ENCODE measurements at places on chromosomes 6 and 20.
A peak's percentile ranks its signal among the peaks of the same experiment; 100 is the strongest.

DNA sequence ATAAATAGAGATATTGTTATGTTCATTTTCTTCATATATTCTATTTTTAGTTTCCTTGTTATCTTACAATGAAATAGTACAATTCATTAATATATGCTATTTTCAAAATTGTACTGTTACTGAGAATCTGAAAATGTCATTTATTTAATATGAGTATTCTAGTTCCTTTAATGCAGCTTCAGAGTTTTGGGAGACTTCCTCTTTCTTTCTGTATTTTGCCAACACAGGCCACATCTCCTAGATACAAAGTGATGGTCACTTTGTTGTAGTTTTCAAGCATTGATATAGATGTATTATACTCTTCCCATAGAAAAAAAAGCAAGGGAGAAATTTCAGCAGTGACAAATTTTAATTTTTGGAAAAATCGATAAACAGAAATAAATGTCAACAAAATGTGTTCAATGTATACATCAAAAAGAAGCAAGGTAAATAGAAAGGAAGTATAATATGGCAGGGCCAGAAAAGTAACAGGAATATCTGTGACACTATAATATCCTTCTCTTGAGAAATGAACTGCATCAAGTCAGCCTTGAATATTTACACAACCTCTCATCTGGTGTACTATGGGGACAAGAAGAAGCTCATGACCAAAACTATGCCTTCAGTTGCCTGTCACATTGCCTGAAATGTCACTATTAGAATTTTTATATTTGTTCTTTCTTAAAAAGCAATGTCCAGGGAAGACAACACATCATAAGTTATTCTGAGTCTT lies 396.0 kb downstream of the TBC1D32 start:
- DNase-seq: no peak

DNA sequence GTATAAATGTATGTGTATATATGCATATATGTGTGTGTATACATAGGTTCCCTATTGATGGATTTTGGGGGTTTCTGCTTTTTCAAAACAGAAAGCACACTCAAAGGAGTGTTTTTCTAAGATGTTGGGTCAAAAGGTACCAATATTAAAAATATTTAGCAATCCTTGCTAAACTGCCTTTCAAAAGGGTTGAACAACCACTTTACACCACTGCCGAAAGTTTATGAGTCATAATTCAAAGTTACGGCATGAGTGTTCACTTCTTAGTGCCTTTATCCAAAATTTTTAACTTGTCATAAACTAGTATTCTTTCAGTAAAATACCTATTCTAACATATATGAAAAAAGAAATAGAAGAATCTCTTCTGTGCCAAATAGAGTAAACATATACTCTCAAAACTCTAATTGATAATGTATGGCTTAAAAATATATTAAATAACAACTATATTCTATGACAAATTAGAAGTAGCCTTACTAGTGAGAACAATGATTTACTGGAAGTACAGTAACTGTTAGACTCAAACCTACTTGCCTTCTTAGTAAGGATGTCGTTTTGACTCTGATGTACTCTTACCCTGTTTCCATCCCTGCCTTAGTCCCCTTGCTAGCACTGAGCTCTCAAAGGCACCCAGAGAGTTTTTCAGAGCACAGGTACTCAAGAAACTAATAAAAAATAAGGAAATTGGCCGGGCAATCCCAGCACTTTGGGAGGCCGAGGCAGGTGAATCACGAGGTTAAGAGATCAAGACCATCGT lies 136.1 kb downstream of the INSM1 start:
- DNase-seq: no peak

GRCh38 chr6:137827977-137828810 lies 38.9 kb upstream of the TNFAIP3 start:
- peak; percentile 28 for DNase-seq

- peak; percentile 9 for DNase-seq
Measured at GRCh38 chr6:150395388-150396009, 26.7 kb downstream of the IYD start.

GRCh38 chr6:147081076-147081609 lies 123.1 kb upstream of the STXBP5 start:
- no peak for DNase-seq

DNA sequence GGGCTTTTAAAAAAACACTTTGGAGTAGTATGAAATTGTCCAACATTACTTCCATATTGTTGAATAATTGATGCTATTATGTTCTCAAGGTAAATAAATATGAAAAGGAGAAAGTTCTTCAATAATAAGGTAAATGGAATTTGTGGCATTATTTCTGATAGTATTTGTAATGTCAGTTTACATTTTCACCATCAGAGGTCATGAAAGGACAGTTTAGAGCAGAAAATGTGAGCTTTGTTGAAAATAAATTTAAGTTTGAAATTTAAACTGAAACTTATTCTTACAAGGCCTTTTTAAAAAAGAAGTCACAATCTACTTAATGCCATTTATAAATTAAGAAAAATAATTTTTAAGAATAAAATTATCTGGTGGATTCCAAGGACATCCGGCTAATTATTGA lies 15.8 kb upstream of the CEP162 start:
- DNase-seq: no peak

GRCh38 chr6:7866526-7866925 lies 44.1 kb downstream of the TXNDC5 start:
- DNase-seq: no peak

DNA sequence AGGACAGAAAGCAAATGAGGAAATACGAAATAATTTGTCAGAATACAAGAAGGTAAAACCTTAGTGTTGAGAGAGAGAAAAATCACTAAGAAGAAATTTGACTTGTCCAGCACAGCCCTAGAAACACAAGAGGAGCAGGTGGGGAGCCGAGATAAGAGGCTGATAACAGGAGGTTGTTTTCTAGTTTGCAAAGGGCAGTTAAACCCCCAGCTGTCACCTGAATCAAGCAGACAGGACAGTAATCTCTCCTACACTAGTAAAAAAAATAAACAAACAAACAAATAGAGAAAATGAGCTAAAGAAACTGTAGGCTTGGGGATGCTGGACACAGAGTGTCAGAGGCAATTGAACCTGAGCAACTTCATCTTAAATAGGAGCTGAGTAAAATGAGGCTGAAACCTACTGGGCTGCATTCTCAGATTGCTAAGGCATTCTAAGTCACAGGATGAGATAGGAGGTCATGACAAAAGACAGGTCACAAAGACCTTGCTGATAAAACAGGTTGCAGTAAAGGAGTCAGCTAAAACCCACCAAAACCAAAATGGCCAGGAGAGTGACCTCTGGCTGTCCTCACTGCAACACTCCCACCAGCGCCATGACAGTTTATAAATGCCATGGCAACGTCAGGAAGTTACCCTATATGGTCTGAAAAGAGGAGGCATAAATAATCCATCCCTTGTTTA lies 40.4 kb downstream of the FAM184A start:
- no peak for DNase-seq

GRCh38 chr6:11609324-11610071 lies 71.9 kb downstream of the TMEM170B start:
- DNase-seq: no peak

DNA sequence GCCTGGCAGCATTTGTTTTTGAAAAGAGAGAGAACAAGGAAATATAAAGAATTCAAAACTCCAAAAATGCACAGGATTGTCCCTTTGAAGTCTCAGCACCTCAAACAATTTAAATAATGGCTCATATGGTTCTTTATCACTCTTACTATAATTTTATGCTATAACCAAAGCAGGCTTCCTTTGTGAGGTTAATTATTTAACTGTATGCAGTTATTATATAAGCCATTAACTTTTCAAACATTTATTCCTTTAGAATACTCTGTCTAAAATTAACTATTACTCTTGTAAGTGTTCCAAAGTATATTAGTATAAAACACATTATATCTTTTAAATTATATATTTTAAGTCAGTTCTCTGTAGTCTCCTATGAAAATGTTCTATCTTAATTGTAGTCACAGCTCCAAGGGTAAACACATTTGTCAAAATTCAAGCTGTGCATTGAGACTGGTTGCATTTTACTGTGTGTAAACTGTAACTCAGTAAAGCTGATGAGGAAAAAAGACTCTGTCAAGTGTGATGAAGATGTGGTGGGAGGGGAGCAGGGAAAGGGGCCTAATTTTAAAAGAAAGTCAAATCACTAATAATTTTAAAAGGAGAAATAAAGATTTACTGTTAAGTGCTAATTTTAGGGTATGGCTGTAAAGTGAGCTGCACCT lies 20.0 kb upstream of the PLAGL1 start:
- no peak for DNase-seq

DNA sequence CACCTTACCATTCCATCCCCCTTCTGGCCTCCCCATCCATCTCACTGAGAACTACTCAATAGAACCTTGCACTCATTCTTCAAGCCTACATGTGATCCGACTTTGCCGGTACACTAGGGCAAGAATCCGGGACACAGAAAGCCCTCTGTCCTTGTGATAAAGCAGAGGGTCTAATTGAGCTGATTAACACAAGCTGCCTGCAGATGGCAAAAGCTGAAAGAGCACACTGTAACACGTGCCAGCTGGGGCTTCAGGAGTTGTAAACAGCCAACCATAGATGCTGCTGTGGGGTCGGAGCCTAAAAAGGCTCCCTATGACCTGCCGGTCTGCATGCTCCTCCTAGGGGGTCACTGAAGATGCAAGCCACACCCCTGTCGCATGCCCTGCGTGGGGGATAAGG lies 124.1 kb downstream of the RNF144B start:
- DNase-seq: no peak

DNA sequence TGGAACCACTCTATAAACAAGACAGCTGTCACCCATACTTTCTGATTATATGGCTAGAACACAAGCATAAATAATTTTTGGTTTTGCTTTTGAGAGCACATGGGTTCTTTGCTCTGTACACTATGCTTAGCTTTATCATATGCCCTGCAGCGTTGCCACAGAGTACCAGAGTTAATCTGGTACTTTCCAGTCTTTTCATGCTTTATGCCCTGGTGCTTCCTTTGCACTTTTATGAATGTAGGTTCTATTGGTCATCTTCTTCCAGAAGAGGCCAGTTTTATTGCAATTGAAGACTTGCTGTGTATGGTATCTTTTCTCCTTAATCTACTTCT lies 20.8 kb downstream of the SHLD1 start:
- DNase-seq: no peak

DNA sequence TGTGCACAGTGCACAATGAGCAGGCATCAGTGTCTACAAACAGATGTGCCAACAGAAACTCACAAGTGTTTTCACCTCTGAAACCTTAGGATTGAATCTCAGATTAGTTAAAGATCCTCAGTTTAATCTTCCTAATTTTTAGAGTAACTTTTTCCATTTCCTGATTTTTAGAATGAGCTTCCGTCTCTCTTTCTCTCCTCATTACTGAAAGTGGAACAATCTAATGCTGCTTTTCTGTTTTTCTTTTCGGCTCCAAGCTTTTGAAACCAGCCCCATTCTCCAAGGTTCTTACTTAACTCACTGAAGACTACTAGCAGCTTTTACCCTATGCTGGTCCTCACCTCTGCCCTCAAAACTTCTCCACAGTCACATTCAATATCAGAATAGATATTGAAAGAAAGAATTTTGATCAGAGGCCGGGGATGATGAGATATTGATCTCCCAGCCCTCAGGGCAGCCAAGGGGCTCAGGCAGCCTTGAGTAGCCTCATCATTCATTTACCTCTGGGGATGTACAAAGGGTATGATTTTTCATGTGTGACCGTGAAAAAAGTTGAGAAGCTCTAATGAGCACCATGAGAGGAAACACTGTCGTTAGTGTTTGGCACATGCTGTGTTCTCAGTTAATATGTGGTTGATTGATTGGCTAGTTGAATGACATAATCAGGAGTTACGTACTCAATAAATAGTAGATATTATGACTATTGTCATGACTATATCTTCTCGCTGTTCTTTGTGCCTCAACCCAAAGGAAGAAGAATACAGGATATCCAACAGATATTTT lies 11.9 kb upstream of the STK38 start:
- no peak for DNase-seq

DNA sequence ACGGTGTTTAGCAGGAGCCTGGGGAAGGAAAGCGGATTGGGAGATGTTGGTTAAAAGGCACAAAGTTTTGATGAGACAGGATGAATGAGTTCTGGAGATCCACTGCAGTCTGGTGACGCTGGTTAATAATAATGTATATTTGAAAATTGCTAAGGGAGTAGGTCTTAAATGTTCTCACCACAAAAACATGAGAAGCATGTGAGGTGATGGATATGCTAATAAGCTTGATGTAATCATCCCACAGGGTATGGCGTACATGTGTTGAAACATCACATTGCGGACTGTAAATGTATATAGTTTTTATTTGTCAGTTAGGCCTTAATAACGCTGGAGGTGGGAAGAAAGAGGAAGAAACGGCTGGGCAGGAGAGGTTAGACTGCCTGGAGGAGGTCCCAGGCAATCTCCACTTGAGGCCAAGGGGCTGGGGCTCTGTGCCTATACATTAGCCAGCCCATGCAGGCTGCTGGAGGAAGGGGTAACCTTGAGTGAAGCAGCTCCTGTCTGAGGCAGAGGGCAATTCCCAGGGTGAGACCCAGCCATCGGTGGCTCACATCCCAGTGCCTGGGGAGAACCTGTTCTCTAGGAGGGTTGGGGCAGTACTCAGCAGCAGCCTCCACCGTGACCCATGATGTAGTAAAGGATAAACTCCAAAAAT lies 188.2 kb upstream of the QKI start:
- DNase-seq: no peak

DNA sequence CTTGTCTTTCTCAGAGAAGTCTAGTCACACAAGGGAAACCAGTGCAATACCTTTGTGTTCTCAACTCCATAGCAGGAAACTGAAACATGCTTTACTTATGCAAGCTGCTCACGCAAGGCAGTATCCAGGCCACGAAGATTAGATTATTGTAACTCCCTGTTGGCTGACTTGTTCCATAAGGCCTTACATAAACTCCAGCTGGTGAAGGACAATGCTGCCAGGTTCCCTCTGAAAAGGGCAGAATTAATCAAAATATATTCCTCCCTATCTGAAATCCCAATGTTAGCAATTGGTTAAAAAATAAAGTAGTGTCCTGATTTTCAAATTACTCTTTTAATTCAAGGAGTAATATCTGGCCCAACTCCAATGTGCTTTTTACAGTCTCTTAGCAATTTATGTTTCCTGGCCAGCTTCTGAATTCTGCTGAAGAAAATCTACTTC lies 966.6 kb downstream of the HACE1 start:
- no peak for DNase-seq

DNA sequence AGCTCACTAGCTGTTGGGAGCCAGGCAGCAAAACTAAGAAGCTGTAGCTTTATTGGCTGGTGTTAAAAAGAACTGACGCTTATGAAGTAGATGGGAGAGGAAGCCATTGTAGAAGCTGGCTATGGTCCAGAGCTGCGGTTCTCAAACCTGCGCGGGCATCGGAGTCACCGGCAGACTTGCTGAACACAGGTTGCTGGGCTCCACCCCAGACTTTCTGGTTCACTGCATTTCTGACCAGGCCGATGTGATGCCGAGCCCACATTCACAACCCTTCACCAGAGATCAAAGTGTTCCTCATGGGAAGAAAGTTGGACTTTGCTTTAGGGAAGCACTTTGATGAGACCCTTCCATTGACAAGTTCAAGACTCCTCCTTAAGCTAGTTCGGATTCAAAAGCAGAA lies 231.6 kb downstream of the QKI start:
- no peak for DNase-seq

DNA sequence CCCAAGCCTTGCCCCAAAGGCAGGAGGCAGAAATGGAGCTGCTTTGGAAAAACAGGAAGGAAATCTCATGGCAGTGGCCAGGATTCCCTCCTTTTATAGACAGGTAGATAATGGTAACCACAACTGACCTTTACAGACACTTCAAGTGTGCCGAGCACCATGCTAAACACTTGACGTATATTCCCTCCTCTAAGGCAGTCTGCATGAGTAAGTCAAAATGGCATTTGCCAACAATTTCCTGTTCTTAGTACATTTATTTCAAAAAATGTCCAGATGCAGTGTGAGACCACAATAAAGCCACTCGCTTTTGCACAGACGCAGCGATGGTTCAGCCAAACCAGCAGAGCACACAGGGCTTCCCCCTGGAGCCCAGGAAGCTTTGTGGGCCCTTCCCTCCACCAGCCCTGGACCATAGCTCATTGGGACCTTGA lies 16.5 kb upstream of the GPR6 start:
- DNase-seq: no peak

Data from stimulated activated CD4-positive, alpha-beta T cell treated with anti-CD3 and anti-CD28 coated beads, Interleukin-4, amount 100 ng/mL, for 1 hour (primary cell).